Fibroblast of skin of back (primary cell): ENCODE measurements at places on chromosomes 3 and 15.

- DNase-seq: peak; percentile 3
Observed at GRCh38 chr3:33826206-33826605, 27.8 kb downstream of the PDCD6IP start.

DNA sequence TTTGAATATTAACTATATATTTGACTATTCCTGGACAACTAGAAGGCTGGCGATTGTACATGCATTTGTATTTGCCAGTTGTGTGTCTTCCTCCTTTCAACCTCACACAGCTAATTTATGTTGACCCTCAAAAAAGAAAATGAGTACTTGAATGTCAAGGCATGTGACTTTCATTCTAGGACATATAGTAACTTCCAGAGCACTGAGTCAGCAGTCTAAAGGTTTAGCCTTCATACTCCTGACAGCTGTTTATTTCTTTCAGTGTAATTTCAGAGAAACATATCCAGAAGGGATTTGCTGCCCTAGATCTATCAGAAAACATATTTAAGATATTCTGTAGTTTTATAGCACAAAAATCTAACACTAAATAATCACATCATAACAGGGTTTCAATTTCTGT, 74.6 kb upstream of the GOLGA8J start:
- no peak for DNase-seq

GRCh38 chr3:188342991-188343732, 189.2 kb downstream of the LPP start:
- no peak for DNase-seq

DNA sequence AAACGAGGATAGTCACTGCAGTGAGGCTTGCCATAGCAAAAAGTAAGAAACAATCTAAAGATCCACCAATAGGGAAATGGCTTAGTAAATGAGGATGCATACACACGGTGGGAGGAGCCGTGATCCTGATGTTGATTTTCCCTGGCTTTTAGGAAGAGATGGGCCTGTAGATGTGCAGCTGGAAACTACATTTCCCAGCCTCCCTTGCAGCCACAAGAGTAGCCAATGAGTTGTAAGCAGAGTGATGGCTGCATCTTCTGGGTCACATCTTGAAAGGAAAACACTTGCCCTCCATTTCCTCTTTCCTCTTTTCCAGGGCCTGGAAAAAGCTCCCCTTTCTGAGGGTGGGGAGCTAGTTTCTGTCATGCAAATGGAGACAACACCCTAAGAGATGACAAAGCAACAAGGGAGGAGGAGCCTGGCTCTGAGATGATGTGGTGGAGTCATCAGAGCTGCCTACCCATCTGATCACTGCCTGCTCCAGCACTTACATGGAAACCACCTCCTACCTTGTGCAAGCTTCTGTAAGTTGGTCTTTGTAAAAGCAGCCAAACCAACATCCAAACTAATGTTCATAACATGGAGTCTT, 139.1 kb downstream of the TLE3 start:
- DNase-seq: peak; percentile 8

DNA sequence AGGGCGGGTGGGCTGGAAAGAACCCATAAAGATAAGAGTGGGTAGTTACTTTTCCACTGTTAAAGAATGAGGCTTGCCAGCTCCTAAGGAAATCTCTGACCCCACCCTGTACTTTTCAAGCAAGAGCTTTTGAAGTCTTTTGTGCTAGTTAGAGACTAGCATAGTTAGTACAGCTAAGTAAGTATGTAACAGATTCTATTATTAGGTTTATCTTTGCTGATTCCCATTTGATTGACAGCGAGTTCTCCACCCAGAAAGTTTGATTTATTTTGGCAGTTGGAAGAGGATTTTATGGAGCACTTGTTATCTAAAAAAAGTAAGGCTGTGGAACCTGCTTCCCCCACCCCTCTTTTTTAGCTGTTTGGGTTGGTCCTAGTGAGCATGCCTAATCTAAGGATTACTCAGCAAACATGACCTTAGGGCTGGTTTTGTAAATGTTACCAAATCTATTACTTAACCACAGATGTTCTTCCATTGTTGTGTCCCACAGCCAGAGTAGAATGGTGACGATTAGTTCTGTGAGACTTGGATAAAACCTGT, 57.6 kb downstream of the FNDC3B start:
- DNase-seq: peak; percentile 48

GRCh38 chr15:85545752-85546151, 165.3 kb downstream of the AKAP13 start:
- DNase-seq: no peak
